Germinal center (tissue), 1 donor: ENCODE measurements at places on chromosomes 7 and 10.

DNA sequence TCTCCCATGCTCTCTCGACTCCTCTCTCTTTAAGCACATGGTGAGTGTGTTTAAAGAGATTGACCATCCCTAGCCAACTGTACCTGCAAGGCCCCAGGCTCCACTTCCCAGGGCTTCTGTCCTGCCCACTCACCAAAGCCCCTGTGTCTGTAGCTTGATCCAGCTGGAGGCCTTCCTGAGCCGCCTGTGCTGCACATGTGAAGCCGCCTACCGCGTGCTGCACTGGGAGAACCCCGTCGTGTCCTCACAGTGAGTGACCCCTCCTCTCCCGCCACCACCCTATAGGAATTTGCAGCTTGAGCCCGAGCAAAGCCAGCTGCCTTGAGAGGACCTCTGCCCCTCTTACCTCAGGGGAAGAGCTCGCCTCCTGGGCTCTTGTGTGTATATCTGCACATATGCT lies 11.2 kb downstream of the ZFYVE27 start:
- no peak for DNase-seq

- DNase-seq = no peak
Observed at GRCh38 chr7:96246919-96247318, 75.0 kb downstream of the SLC25A13 start.

- no peak for DNase-seq
Observed at GRCh38 chr10:14409247-14409646, 78.5 kb upstream of the FRMD4A start.

GRCh38 chr7:155988416-155988815 lies 176.2 kb upstream of the SHH start:
- DNase-seq = no peak

DNA sequence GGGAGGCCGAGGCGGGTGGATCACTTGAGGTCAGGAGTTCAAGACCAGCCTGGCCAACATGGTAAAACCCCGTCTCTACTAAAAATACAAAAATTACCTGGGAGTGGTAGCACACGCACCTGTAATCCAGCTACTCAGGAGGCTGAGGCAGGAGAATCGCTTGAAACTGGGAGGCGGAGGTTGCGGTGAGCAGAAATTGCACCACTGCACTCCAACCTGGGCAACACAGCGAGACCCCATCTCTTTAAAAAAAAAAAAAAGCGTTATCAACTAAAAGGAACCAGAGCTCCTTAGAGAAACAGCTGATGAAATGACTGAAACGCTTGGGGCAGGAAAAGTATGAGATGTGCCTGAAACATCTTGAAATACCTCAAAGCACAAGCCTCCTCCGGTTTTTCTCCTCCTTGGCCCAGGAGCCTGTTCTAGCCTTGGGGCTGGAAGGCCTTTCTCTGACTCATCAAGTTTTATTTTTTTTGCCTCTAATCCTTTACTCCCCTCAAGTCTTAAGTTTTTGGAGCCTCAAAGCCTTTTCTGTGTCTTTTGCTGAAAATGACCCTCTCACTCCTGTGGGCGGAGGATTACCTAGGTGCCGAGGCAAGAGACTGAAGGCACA lies 2.6 kb upstream of the METTL27 start:
- DNase-seq = no peak

- DNase-seq = no peak
Observed at GRCh38 chr7:38292442-38292841, 19.0 kb upstream of the TARP start.

DNA sequence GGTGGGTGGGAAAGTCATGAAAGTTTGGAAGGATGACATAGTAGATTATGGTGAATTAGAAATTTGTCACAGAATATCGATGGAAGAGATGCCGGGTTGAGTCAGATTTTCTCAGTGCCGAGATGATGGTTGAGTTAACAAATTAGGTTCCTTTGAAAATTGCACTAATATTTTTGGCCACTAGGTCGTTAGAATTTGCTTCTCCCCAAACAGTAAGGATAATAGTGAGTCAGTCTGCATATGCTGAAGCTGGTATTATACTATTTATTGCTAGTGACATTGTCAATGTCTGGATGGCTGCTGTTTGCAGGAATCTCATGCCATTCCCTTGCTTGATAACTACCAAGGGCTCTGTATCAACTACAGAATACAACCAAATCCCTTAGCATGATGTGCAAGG lies 37.7 kb upstream of the MINDY3 start:
- peak; percentile 7 for DNase-seq

DNA sequence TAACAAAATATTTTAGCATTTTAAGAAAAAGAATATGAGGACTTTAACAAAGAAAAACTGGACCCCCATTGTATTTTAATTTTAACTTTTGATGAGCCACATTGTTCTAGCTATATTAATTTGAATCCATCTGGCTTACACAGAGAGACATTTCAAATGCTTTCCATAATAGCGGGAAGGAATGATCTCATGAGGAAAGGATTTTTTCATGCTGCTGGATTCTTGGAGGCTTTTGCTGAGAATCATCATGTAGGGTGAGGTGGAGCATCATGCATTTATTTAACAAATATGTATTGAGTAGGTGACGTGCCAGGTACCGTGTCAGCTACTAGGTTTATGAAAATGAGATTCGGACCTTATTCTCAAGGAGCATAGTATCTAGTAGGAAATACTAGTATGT lies 1006.3 kb downstream of the SORCS1 start:
- no peak for DNase-seq

GRCh38 chr7:30453921-30454320 lies 24.7 kb downstream of the NOD1 start:
- no peak for DNase-seq

DNA sequence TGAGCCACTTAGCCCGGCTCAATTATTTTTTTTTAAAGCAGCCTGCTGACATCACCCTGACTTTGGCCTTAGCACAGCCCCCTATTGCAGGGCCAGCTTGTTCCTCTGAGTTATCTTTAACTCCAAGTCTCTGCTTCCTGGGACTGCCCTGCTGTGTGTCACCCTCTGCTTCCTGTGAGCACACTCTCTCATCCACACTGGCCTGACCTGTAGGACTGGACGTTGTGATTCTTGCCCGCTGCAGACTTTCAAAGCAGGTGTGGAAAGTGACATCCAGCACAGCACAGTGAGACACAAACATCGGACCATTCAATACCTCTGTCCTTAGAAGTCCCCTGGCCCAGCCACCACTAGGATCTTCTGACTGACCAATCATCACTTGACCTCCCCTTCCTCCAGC lies 26.4 kb upstream of the HSPA12A start:
- DNase-seq = no peak

DNA sequence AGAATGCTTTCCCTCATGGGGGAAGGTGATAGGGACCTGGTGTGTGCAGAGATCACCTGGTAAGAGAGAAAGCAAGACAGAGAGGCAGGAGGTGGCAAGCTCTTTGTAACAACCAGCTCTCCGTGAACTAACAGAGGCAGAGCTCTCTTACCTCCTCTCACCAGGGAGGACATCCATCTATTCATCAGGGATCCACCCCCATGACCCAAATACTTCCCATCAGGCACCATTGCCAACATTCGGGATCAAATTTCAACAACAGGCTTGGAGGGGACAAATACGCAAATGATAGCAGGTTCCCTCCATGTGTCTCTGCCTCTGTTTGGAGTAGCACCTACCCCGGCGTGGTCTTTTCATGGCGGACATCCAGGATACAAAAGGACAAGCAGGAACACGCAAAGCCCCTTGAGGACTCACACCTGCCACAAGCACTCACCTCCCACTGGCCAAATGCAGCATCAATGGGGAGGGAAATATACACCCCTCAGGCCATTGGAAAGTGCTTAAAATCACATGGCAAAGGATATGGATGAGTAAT lies 431.2 kb upstream of the AUTS2 start:
- no peak for DNase-seq

DNA sequence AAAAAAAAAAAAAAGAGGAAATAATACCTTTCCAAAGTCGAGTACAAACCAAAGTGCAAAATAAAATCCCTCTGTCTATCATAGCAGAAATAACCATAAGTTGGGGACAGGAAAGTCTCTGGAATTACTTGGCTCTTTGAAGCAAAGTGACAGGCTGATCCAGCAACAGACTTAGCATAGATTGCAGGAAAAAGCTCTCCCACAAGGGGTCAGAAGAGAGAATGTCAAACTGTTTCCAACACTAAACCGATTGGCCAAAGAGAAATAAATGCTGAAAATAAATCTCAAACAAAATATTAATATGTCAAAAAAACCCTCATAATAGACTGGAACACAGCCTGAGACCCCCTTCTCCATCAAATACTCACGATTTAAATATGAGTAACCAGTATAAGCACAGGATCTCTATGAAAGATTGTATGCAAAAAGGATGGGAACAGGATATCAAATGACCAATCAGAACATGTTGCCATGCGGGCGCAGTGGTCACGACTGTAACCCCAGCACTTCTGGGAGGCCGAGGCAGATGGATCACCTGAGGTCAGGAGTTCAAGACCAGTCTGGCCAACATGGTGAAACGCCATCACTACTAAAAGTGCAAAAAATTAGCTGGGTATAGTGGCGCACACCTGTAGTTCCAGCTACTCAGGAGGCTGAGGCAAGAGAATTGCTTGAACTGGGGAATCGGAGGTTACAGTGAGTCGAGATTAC lies 1000.7 kb upstream of the LRRN3 start:
- DNase-seq = no peak

GRCh38 chr10:44316187-44316921 lies 68.5 kb downstream of the CXCL12 start:
- DNase-seq = peak; percentile 78
